Astrocyte (in vitro differentiated cells and primary cell): ENCODE measurements at places on chromosomes 4 and X.

DNA sequence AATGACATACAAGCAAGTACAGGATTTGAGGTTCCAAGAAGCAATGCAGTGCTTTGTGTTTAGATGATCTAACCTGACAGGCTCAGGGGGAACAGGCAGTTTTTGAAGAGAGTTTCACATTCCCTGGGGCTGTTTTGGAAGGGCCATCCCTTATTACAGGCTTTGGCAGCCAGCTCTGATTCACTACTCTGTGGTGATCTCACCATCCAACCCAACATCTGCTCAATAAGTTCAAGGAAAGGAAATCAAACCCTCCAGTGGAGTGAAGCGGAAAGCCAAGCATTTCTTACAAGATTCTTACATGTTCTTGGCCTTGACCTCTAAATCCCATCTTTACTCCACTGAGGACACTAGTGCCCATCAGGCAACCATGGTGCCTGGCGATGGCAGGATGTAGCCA is 7.5 kb downstream of the IDS start:
- no peak overlapping the region for H3K4me3 ChIP-seq
- H3K36me3 ChIP-seq, result peaks cover 21% of the 10 kb centered on the region
- H3K27ac ChIP-seq, result peak overlapping the region; percentile 39
- no peaks in the 10 kb centered on the region for H3K27me3 ChIP-seq
- H3K4me1 ChIP-seq, result peaks cover 38% of the 10 kb centered on the region

- no peaks in the 10 kb centered on the region for H3K4me1 ChIP-seq
- H3K27me3 ChIP-seq, result no peaks in the 10 kb centered on the region
- H3K36me3 ChIP-seq, result no peaks in the 10 kb centered on the region
- no peak overlapping the region for H3K4me3 ChIP-seq
- no peak for DNase-seq
These were observed 119.8 kb downstream of the GUCY2F start for GRCh38 chrX:109362101-109362500.

GRCh38 chr4:26779674-26780073 is 81.0 kb upstream of the STIM2 start:
- H3K4me3 ChIP-seq, result no peak overlapping the region
- H3K4me1 ChIP-seq, result peaks cover 13% of the 10 kb centered on the region
- no peaks in the 10 kb centered on the region for H3K27me3 ChIP-seq
- no peak overlapping the region for H3K27ac ChIP-seq
- peak; percentile 65 for DNase-seq

DNA sequence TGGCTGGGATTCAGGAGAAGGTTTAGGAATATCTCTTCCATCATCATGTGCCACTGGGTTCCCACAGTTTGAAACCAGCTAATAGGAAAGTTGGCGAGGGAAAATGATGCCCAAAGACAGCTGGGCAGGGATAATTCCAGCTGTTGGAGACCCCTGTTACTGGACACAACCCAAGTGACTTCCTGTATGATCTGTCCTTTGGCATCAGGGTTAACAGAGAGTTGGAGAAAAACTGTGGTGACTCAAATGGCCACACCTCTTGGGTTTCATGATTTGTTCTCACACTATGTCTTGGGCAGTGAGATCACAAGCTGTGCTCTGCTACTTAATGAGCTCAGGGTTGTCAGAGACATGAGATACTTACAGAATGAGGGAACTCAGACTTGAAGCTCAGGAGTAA is 3.8 kb downstream of the FGF16 start:
- no peaks in the 10 kb centered on the region for H3K27me3 ChIP-seq
- peak; percentile 64 for DNase-seq
- H3K4me3 ChIP-seq, result no peak overlapping the region
- peak overlapping the region; percentile 21 for H3K27ac ChIP-seq
- H3K4me1 ChIP-seq, result peaks cover 8% of the 10 kb centered on the region
- H3K36me3 ChIP-seq, result no peaks in the 10 kb centered on the region

DNA sequence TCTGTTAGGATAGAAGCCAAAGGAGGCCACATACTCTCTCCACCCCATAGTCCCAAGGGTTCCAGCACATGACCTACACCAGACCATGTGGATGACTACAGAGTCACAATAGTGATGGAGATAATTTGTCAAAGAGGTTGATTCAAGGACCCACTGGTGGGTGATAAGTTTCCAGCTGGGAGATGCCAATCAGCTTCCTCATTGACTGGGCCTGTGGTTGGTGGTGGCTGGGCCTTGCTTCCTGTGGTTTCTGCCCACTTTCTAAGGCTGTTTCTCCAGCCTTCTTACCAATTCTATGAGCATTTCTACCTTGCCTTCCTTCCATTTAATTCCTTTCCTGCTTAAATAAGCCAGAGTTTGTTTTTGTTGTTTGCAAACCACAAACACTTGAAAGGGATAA is 95.5 kb upstream of the CPEB2 start:
- H3K4me3 ChIP-seq, result no peak overlapping the region
- peaks cover 14% of the 10 kb centered on the region for H3K27me3 ChIP-seq
- H3K27ac ChIP-seq, result no peak overlapping the region

DNA sequence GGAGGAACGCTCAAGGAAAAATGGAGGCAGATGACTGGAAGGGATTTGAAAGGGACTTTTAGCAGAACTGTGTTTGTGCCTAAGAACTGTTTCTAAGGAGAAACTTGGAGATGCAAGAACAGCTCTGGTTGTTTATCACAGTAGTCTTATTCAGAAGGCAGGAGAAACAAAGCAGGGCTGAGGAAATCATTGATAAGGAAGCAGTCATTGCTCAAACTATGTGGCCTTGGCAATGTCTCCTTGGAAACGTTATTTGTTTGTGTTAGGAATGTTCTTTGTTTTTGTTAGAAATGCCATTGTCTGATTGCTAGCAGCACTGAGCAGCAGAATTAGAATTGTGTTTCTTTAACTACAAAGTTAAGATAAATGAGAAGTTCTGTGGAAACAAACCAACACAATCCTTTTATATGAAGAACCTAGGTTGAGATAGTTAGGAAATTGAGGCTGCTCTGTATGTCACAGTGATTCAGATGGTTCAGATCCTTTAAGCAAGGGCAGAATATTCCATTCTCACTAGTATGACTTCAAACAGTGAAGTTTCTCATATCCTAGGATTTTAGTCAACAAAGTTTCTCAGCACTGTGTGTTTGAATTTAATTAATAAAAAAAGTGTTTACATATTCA is 1191.3 kb upstream of the IGFBP7 start:
- no peak overlapping the region for H3K4me3 ChIP-seq
- no peaks in the 10 kb centered on the region for H3K36me3 ChIP-seq
- no peak overlapping the region for H3K27ac ChIP-seq
- DNase-seq, result no peak
- H3K4me1 ChIP-seq, result no peaks in the 10 kb centered on the region

DNA sequence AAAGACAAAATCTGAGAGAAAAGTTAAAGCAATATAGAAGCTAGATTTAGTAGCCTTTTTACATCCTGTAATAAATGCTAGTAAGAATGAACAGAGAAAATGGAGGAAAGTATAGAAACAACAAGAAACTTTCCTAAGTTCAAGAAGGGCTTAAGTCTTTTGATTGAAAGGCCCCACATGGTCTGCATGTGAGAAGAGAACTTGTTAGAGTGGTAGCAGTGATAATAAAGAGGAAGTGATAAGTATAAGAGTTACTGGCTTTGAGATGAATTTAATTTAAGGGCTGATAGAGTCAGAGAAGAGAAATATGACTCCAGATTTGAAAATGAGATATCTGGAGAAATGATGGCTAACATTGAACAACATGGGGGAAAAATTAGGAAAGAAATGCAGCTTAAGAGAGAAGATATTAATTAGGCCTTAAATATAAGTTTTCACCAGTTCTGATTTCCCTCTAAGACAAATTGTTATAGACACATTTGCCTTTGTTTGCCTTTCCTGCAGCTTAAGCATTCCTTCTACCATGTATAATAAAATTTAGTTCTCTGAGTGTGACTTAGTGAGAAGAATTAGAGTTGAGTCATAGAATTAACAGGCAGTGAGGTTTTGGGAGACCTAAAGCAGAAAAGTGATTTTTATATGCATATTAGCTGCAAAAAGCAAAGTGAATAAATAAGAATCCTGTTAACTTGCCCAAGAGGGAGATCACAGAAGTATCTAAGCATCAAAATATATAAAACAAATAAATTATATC is 18.4 kb downstream of the ZFX start:
- H3K4me3 ChIP-seq, result no peak overlapping the region
- H3K4me1 ChIP-seq, result peaks cover 8% of the 10 kb centered on the region
- no peaks in the 10 kb centered on the region for H3K27me3 ChIP-seq
- H3K36me3 ChIP-seq, result peaks cover 6% of the 10 kb centered on the region
- no peak overlapping the region for H3K27ac ChIP-seq

GRCh38 chrX:18351784-18352183 is 2.7 kb downstream of the SCML2 start:
- H3K27me3 ChIP-seq, result peaks cover 10% of the 10 kb centered on the region
- H3K4me3 ChIP-seq, result no peak overlapping the region
- H3K36me3 ChIP-seq, result no peaks in the 10 kb centered on the region
- H3K4me1 ChIP-seq, result peaks cover 3% of the 10 kb centered on the region
- no peak overlapping the region for H3K27ac ChIP-seq

- peak; percentile 71 for DNase-seq
- peak within 1 kb of the TSS; percentile 64 for H3K4me3 ChIP-seq
- no peaks in the 10 kb centered on the region for H3K36me3 ChIP-seq
- H3K27me3 ChIP-seq, result peaks cover 10% of the 10 kb centered on the region
These were observed at the start of gene CCSER1 for GRCh38 chr4:90127223-90127705. CCSER1 (plus strand) TSS chr4:90127394.

GRCh38 chrX:118682258-118683014 is 45.0 kb upstream of the IL13RA1 start:
- no peaks in the 10 kb centered on the region for H3K36me3 ChIP-seq
- no peaks in the 10 kb centered on the region for H3K27me3 ChIP-seq
- no peaks in the 10 kb centered on the region for H3K4me1 ChIP-seq
- no peak overlapping the region for H3K27ac ChIP-seq
- DNase-seq, result no peak

DNA sequence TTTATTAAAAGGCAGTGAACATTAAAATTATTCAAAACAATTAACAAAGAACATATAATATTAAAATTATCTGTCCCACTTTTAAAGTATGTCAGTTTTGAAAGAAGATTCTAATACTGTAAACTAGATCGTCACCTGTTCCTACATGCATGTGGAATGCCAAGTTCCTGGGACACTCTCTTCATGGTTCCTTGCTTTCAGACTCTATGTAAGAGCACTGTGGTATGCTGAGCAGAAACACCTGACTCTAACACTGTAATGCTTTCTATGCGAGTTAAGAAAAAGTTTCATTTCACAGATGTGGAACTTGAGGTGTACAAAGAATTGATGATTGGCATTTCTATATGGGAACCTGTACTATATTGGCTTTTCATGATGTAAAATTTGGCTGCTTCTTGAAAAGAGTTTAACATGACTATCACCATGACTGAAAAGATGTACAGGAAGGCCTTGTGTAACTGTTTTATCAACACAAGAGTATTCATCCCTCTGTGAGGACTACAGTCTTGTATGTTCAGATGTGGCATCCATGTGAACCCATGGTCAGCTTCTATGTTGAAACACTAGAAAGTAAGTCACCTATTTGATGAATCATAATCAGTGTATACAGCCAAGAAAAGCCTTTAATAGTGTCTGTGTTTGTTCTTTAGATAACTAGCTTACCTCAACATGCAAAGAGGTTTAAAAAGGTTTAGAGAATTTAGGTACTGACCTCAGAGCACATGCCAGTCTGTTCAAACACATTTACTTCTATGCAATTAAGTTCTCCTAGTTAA is 354.5 kb downstream of the ARHGAP24 start:
- no peak overlapping the region for H3K27ac ChIP-seq
- peaks cover 20% of the 10 kb centered on the region for H3K4me1 ChIP-seq
- H3K27me3 ChIP-seq, result no peaks in the 10 kb centered on the region

- H3K27ac ChIP-seq, result no peak overlapping the region
- no peak overlapping the region for H3K4me3 ChIP-seq
- no peaks in the 10 kb centered on the region for H3K4me1 ChIP-seq
- no peaks in the 10 kb centered on the region for H3K27me3 ChIP-seq
- no peak for DNase-seq
These were observed 665.6 kb upstream of the PRKX start for GRCh38 chrX:4379071-4379470.

DNA sequence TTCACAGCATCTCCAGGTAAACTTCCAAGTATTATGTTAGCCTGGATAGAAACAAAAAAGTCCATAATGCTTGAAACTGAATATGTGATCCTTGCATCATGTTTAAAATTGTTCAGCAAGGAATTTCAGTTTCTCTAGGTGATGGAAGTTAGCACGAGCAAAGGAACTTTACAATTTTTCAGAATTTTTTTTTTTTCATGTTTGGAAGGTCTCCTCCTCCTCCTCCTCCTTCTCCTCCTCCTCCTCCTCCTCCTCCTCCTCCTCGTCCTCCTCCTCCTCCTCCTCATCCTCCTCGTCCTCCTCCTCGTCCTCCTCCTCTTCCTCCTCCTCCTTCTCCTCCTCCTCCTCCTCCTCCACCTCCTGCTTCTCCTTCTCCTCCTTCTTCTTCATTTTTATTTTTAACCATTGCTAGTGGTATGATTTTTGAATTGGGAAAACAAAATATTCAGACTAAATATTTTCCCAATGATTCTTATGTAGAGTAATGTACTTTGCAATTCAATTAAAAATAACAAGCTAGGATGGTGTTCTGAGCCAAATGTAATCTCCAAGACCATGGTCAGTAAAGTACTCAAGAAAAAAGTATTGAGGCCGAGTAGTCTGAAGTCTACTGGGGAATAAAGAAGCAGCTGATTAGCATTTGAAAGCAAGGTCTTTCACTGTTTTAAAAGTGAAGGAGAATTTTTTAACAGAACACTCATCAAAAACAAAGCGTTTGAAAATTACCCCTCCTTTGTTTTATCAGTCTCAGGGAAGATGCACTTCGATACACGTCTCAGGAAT is 420.9 kb upstream of the ATOH1 start:
- H3K4me1 ChIP-seq, result no peaks in the 10 kb centered on the region
- H3K4me3 ChIP-seq, result no peak overlapping the region
- DNase-seq, result no peak
- H3K36me3 ChIP-seq, result no peaks in the 10 kb centered on the region
- no peak overlapping the region for H3K27ac ChIP-seq

DNA sequence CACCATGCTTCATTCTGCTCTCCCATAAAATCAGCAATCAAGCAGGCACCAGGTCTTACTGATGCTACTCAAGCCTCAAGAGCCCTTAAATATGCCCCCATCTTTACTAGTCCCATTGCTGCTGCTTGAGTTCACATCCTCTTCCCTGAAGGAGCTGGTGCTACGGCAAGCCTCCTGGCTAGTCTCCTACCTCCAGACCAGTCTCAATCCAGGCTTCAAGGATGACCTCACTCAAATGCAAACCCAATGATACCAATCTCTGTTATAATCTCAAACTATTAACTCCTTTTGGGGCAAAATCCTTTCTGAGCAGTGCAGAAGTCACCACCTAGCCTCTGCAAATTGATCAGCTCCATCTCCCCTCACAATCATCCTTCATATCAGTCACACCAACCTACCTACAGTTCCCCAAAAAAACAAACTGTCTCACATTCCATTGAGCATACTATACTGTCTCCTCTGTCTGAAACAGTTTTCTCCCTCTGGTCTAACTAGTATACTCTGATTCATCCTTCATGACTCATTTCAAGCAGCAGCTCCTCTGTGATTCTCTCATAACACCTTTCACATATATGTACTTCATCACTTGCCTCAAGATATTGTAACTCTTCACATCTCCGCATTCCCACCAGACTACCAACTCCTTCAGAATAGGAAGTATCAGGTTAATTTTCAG is 30.0 kb downstream of the PAPSS1 start:
- H3K4me3 ChIP-seq, result no peak overlapping the region
- peak; percentile 94 for DNase-seq
- peaks cover 6% of the 10 kb centered on the region for H3K4me1 ChIP-seq
- H3K27me3 ChIP-seq, result no peaks in the 10 kb centered on the region
- H3K27ac ChIP-seq, result peak overlapping the region; percentile 62
